ENCODE measurements at places on chromosomes 16 and 17. TPM values are rescaled to one million over a fixed set of nuclear protein-coding genes. Genes with fewer than 3 reads are reported as not detected.

The HSPB9 gene
- total RNA-seq: not detected

GRCh38 chr17:61450641-61451537, 1.3 kb upstream of the TBX4 start:
- DNase-seq: no peak

The ARL5C gene
- total RNA-seq: not detected

The HAPSTR1 gene
- 53.1 TPM for total RNA-seq

- DNase-seq: no peak
Observed at GRCh38 chr16:84069540-84069939, 26.9 kb upstream of the SLC38A8 start.

DNA sequence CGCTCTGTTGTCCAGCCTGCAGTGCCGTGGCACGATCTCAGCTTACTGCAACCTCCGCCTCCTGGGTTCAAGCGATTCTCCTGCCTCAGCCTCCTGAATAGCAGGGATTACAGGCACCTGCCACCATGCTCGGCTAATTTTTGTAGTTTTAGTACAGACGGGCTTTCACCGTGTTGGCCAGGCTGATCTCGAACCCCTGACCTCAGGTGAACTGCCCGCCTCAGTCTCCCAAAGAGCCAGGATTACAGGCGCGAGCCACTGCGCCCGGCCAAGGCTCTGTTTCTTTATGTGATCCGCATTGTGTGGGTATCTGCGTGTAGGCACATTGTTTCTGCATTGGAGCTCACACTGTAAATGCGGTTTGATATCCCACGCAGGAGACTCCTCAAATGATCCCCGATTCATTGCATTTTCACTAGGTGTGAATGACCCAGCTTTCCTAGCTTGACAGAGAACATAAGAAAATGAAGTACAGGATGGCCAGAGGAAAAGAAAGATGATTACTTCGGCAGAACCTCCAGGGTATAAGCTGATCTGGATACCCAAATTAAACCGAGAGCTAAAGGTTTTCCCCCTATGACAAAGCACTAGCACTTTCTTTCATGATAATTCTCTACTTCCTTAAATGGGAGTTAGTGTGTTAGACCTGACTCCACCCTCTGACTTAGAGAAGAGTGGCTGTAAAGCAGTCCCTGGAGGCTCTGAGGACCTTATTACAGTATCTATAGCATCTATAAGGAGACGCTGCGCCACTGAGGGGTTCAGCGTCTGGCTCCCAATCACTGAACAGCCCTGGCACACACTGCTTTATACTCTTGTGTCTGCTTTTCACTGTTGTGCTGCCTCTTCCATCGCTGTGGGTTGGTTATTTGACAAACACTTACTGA, 17.3 kb downstream of the COTL1 start:
- DNase-seq: no peak

DNA sequence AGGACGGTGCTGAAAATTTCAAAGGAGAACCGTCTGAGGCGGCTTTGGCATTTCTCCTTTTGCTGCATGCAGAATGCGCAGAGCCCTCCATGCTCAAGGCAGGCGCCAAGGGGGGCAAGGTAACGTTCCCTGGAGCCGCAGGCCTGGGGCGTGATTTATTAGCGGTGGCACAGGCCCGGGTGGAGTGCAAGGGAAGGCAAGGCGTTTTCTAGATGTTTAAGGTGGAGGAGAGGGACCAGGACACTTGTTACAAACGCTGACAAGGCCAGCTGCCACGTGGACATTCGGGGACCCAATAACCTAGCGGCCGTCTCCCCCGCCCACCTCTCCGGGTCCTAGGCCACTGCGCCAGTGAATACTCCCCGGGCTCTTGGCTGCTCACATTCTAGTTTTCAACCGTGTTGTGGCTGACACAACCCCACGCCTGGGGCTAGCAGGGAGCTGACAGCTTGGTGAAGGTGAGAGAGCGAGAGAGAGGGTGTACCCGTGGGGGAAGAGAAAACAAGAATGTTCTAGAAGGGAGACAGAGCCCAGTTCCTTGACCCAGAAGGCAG, 250.1 kb downstream of the C16orf95 start:
- DNase-seq: no peak

The STH gene
- total RNA-seq: not detected

GRCh38 chr17:79874329-79874981, 35.2 kb upstream of the CBX4 start:
- no peak for DNase-seq

GRCh38 chr16:49458243-49458642, 84.6 kb downstream of the C16orf78 start:
- no peak for DNase-seq

The ANKS4B gene
- not detected for total RNA-seq

The PKMYT1 gene
- 4.0 TPM for total RNA-seq

DNA sequence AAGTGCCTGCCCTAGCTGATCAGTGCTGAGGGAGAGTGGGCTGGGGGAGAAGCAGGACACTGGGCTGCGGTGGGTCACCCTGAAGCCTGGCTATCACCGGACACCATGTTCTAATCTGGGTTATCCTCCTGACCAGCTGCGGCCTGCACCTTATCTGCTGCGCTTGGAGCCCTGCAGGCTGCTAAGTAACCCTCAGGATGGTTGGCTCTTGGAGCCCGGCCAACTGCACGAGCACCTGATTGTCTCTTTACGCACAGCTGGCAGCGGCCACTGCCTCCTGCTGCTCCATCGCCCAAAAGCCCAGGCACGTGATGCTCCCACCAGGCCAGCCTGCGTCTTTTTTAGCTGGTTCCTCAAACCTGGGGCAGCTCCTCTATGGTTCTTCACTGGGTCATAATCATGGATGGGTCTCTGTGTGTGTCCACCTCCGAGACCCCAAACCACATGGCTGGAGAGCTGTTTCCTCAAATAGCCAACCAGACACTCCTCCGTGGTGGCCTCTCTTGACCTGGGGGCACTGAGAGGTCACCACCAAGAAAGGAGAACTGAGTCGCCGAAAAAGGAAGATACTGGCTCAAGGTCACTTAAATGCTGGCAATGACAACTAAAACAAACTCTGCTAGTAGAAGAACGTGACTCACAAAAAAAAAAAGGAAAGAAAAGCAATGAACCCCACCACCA, 21.7 kb downstream of the SPHK1 start:
- DNase-seq: peak; percentile 52

- DNase-seq: no peak
Observed at GRCh38 chr16:28990375-28991040, 5.7 kb downstream of the LAT start.

Data from lower lobe of right lung (tissue), 2 donors.